Activated CD8-positive, alpha-beta memory T cell treated with anti-CD3 and anti-CD28 coated beads for 1 hour (primary cell): ENCODE measurements at places on chromosomes 3 and 15.

GRCh38 chr3:56055951-56056350 is 412.3 kb downstream of the ERC2 start:
- no peak for DNase-seq

DNA sequence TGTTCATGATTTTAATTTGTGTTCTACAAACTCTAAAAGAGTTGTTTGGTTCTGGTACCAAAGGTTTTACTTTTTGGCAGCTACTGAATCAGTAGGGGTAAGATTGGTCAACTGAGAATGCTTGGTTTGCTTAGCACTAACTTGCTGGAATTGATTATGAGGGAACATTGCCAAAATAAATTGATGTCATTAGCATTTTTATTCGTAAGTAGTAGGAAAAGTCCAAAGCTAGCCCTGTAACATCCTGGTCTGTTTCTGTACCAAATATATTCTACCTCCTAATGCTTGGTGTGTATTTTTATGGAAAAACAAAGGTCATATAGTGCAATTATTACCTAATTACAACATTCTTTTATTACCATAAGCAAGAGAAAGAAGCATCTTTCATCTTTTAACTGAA is 35.9 kb upstream of the KPNA4 start:
- no peak for DNase-seq

GRCh38 chr3:161630794-161631193 is 134.2 kb downstream of the OTOL1 start:
- no peak for DNase-seq

DNA sequence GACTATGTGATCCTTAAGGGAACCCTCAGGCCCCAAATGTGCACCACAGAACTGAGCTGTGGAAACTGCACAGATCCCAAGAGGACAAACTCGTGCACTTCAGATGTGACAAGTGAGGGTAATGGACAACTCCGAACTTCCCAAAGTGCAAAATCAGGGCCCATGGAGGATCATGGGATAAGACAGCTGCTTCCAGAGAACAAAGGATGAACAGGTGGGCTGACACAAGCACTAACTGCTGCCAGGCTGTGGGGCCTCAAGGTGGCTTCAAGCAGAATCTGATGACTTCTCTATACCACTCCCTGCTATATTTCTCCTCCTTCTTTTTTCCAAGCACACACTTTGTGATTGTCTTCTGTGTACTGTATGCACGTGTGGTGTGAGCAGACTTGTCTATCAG is 5.4 kb downstream of the TARS3 start:
- DNase-seq, result no peak

DNA sequence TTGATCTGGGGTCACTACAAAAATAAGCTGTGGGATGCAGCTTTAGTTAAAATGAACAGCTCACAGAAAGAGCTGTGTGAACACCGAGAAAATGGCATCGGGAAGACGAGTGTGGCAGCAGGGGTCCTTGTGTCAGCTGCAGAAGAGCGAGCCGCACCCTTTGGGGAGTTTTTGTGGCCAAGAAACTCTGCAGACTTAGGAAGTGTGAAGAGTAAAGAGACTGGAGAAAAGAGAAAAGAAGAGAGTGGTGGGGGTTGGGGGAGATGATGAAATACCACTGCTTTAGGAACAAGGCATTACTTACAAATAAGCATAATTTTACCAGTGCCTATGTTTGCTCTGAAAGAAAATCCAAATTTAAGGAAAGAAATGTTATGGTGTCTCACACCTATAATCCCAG is 147.8 kb downstream of the LRRC28 start:
- no peak for DNase-seq

GRCh38 chr15:56215769-56216168 is 27.9 kb downstream of the RFX7 start:
- DNase-seq, result no peak

GRCh38 chr3:114411190-114411668 is 117.4 kb downstream of the TIGIT start:
- DNase-seq, result no peak

DNA sequence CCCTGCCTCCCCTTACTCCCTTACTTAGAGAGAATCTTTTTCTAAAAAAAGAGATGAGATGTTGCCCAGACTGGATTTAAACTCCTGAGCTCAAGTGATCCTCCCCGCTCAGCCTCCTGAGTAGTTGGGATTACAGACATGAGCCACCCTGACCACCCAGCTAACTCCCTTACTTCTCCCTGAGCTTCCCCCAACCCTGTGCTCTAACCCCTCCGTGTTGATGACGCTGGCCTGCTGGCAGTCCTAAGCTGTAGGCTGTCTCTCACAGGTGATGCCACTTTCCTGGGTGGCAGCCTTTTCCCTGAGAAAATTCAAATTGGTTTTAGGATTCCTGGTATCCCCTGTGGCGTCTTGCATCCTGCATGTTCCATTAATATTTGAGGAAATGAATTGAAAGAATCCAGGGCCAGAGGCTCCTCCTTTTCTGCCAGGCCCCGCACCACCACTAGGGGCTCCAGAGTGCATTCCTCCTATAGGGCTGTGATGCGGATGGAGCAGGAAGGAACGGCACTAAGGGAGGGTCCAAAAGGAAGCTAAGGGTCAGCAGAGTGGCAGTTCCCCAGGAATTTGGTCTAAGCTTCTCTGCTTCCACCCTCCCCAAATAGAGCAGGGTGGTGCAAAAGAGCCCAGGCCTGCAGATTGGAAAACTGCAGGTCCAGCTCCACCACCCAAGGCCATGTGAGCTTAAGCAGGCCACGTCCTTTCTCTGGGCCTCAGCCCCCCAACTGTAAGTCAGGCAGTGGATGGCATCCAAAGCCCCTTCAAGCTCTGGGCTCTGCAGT is 101.1 kb downstream of the DAPK2 start:
- DNase-seq, result peak; percentile 14
